ENCODE measurements at places on chromosomes 1 and 21. TPM values are rescaled to one million over a fixed set of nuclear protein-coding genes. Genes with fewer than 3 reads are reported as not detected.
A peak's percentile ranks its signal among the peaks of the same experiment; 100 is the strongest.

GRCh38 chr21:31616216-31616615 is 43.3 kb upstream of the SOD1 start:
- no peak for DNase-seq

The PLA2G2A gene
- 26.5 TPM for total RNA-seq

DNA sequence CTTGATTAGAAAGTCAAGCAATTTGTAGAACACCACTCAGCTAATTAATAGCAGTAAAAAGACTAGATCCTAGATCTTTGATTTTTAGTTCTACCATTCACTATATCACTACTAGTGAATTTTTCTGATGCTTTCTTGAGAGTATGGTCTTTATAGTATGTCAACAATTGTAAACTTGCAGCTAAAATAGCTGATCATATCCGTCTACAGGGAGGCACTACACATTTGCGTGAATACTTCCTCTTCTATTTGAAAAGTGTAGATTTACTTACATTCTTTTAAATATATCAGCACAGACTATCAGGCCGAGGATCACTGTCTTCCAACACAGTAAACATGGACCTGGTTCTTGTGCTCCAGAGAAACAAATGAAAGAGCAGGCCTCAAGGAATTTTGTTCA is 18.6 kb upstream of the PTPRC start:
- DNase-seq: no peak

The NHLH1 gene
- total RNA-seq: not detected

DNA sequence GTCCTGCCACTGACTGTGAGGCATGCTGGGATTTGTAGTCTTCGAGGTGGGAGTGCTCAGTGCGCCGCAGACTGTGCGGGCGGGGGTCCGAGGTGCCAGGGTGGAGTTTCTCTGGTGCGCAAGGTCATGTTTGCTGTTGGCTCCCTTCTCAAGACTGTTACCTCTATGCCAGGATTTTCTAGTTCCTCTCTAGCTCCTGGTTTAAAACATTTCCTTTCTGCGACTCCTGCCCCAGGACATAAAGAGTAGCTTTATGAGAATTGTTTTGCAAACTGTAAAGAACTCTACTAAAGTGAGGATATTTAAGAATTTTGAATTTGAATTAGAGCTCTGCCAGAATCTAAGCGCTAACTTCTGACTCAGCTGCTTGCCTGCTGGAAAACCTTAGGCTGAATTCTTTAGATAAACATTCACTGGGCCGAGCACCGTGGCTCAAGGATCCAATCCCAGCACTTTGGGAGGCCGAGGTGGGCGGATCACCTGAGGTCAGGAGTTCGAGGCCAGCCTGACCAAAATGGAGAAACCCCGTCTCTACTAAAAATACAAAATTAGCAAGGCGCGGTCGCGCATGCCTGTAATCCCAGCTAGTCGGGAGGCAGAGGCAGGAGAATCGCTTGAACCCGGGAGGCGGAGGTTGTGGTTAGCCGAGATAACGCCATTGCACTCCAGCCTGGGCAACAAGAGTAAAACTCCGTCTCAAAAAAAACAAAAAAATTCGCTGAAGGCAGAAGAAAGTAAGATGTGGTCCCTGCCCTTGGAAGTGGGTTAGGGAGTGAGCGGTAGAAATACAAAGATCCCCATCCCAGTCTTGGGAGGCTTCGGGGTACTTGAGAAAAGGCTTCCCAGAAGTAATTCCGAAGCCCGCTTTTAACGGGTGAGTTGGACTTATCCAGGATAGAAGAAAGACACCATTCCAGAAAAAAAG is 992 bp upstream of the USP48 start:
- DNase-seq: no peak

DNA sequence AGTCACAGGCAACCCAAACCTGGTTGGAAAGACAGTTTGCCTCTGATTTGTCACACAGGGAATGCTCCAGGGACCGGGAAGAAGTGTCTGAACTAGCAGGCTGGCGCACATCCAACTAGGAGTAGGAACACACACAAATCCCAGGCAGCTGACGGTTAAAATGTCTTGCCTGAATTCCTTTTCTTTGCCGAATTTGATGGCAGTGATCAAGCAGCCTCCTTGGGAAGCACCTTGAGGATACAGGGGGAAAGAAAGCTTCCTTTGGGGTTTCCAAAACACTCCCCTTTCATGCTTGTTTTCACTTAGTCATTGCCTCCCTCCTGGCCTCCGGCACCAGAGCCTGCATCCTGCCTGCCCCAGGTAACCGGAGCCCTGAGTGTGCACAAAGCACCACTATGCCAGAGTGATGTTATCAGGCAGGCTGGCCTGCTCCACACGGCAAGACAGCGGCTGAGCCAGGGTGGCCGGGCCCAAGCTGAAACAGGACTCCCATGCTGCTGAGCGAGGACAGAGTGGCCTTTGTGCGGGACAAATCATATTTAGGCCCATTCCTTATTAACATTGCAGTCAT is 193.8 kb downstream of the LMX1A start:
- DNase-seq: no peak

GRCh38 chr1:114369930-114370329 is 141.1 kb downstream of the TRIM33 start:
- no peak for DNase-seq

DNA sequence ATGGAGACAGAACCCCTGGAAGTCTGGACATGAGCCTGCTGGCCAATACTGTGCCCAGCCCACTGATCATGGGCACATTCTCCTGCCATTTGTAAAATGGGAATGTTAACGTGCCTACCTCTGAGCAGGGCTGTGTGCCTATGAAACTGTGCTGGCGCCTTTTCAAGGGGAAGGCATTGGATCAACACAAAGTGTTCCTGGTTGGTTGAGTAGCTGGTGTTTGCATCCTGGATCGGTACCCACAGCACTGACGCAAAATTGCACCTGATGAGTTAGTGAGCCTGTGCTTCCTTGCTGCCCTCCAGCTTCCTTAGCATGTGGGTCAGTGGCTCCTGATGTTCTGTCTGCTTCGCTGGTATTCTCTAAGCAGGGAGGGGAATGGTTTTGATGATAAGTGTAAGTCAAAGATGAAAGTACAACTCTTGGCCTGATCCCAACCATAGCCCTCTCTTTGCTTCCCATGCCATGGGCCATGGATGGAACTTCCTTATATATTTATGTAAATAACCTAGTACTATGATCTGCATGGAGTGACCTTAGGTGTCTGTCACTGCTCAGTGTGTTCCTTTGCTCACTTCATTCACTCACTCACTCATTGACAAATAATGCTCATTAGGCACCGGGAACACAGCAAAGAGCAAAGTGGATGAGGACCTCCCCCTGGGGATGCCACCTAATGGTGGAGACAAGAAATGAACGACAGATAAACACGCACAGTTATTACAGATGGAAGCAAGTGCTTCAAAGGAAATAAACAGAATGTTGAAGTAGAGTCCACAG is 22.7 kb downstream of the MAB21L3 start:
- no peak for DNase-seq

DNA sequence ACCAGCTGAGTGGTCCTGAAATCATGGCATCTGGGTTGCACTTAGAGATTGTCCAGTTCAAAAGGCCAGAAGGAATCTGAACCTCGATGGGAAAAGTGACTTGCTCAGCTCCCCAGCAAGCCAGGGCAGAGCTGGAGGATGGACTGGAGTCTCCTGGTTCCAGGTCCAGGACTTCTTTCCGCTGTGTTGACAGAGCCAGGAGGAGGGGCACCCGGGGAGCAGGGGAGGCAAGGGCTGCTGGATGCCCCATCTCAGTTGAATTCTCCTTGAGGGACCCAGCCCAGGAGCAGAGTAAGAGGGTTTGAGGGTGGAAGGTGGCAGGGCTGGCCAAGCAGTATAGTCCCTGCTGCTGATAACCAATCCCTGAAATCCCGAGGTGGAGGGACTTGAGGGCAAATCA is 2.4 kb upstream of the ALPL start:
- DNase-seq: no peak

- no peak for DNase-seq
These were observed 36.6 kb upstream of the LPAR3 start for GRCh38 chr1:84929581-84929980.

GRCh38 chr21:40049931-40050290 is 182.7 kb downstream of the PCP4 start:
- no peak for DNase-seq

- no peak for DNase-seq
These were observed 68.3 kb upstream of the BCAR3 start for GRCh38 chr1:93749894-93750301.

DNA sequence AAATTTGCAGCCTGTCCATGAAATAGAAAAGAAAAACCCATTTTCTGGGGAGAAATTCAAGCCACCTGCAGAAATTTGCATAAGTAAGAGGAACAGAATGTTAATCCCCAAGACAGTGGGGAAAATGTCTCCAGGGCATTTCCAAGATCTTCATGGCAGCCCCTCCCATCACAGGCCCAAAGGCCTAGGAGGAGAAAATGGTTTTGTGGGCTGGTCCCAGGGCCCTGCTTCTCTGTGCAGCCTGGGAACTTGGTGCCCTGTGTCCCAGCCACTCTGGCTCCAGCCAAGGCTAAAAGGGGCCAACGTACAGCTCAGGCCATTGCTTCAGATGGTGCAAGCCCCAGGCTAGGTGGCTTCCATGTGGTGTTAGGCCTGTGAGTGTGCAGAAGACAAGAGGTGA is 155.6 kb downstream of the PRDM2 start:
- DNase-seq: no peak

- no peak for DNase-seq
These were observed 10.4 kb upstream of the TSPAN2 start for GRCh38 chr1:115099693-115100050.

The RGL1 gene
- 15.9 TPM for total RNA-seq

The PHLDA3 gene
- 36.6 TPM for total RNA-seq

DNA sequence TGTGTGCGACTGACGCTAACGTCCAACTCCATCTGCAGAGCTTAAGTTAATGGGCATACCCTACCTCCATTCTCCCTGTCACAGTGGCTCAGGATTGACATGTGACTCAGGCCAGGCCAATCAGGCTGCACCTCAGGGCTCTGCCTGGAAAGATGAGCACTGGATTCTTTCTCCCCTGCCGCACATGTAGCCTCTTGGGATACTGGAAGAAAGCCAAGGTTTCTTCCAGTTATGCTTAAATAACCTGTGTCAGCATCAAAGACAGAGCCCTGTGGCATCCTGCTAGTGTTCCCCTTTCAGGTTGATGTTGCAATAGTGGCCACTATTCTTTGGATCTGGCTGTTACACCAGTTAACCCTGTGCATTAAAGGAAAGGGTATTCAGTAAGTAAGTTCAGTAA is 55.0 kb upstream of the SYT6 start:
- no peak for DNase-seq

- no peak for DNase-seq
These were observed 46.4 kb downstream of the AJAP1 start for GRCh38 chr1:4700801-4701200.

DNA sequence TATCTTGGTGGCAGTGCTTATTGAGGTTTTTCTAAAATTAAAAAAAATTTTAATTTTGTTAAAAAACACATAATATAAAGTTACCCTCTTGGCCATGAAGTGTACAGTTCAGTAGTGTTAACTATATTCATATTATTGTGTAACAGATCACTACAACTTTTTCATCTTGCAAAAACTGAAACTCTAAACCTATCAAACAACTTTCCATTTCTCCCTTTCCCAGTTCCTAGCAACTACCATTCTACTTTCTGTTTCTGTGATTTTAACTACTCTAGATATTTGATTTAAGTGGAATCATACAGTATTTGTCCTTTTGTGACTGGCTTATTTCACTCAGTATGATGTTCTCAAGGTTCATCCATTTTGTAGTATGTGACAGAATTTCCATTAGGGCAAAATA is 55.5 kb downstream of the SLAMF6 start:
- no peak for DNase-seq

DNA sequence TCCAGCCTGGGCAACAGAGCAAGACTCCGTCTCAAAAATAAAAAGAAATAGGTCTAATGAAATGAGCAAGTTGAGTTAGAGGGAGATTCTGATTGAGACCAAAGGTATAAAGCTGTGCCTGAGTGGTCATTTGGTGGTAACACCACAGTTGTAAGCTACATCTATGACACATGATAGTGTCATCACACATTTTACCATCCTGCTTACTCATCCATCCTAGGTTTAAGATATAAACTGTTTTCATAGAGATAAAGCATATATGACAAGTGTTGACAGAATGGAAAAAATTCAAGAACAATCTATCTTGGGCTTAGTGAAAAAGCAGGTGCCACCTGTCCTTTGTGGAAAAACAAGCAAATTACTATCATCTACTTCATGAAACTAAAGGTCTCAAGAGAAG is 7.1 kb upstream of the CFAP141 start:
- no peak for DNase-seq

The S100A8 gene
- total RNA-seq: 36.0 TPM

- no peak for DNase-seq
These were observed 4.2 kb upstream of the DNAJC28 start for GRCh38 chr21:33495743-33496142.

GRCh38 chr21:16589006-16589898 is 859.5 kb downstream of the USP25 start:
- DNase-seq: no peak

GRCh38 chr1:1033009-1033587 is 13.2 kb downstream of the AGRN start:
- peak; percentile 77 for DNase-seq

- DNase-seq: no peak
These were observed 118.9 kb downstream of the RIPK4 start for GRCh38 chr21:41647806-41648561.

- no peak for DNase-seq
These were observed 97.9 kb upstream of the MARK1 start for GRCh38 chr1:220430059-220430458.

GRCh38 chr1:247113094-247113497 is 8.9 kb upstream of the ZNF669 start:
- no peak for DNase-seq

The ZNF695 gene
- not detected for total RNA-seq

DNA sequence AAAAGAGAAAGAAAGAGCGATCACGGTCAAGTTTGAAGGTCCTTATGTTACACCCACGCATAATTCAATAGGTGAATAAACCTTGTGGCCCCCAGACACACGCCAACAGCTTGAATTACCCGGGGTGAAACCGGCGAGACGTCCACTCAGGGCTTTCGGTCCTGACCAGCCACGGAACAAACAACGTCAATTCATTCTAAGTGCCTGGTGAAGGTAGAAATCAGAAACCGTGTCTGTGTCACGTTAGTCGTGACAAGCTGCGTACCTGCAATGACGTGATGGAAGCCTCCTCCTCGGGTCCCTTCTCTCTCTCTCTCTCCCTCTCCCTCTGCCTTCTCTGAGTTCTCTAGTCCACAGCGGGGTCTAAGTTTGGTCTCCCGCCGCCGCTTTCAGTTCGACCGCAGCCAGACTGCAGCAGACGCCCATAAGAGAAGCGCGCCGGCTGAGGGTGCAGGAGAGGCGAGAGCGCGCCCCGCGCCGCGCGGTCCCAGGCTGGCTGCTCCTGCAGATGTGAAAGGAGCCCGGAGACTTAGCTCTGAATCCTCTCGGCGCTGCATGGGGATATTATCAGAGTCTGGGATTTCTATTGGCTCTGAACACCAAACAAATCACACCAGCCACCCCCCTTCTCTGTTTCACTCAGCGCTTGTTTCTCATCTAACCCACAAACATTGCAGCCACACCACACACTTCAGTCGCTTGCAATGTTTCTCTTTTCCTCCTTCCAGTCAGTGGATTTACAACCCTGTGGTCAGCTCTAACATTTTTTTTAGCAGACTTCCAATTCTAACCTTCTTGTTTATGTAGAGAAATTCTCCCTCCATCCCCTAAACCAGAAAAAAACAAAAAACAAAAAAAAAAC is at the start of gene GREM2:
Gene GREM2 (minus strand): TSS at position 537 of the 862 bp plus-strand sequence. CDS start 118,680 bp downstream, outside the sequence.
- no peak for DNase-seq

- no peak for DNase-seq
These were observed 36.2 kb upstream of the MRPS6 start for GRCh38 chr21:34037009-34037795.

Data from heart left ventricle (tissue), 16 donors.